ENCODE measurements at places on chromosomes 5 and 9. TPM values are rescaled to one million over a fixed set of nuclear protein-coding genes. Genes with fewer than 3 reads are reported as not detected.

DNA sequence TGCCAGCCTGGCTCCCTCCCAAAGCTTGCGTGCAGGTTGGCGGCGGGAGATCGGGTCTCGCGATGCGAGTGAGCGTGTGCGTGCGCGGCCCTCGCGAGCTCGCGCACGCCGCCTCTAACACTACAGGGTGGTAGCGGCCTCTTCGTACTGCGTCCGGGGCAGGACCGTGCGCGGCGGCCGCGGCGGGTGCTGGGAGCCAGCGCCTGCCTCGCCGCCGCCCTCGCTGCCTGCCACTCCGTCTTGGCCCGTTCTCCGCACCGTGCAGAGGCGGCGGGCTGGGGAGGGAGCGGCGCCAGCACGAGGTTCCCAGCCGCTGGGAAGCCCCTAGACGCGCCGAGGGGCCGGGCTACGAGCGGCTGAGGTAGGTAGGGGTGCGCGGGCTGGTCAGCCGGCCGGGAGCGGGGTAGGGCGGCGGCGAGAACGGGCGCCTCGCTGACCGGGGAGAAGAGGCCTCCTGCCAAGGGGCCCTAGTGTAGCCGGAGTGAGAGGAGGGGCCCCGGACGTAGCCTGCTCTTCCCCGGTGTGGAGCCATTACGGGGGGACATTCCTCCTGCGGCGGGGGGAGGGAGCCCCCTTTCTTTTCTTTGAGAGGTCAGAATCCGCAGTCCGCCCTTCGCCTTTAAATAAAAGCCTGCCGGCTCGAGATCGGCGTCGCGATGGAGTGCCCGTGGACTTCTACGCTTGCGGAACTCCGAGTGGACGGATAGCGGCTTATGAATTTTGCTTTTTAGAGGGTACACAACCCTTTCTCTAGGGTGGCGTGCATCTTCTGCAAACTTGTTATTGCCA lies at the start of gene C5orf24:
Gene C5orf24 (plus strand): TSS at position 117 of the 789 bp plus-strand sequence. CDS start 8,933 bp downstream, outside the sequence.
- peaks cover 4% of the 10 kb centered on the region for H3K36me3 ChIP-seq
- H3K4me3 ChIP-seq, result peak within 1 kb of the TSS; percentile 80
- H3K27me3 ChIP-seq, result no peaks in the 10 kb centered on the region
- H3K27ac ChIP-seq, result peak within 1 kb of the TSS; percentile 87
- peaks cover 24% of the 10 kb centered on the region for H3K4me1 ChIP-seq

DNA sequence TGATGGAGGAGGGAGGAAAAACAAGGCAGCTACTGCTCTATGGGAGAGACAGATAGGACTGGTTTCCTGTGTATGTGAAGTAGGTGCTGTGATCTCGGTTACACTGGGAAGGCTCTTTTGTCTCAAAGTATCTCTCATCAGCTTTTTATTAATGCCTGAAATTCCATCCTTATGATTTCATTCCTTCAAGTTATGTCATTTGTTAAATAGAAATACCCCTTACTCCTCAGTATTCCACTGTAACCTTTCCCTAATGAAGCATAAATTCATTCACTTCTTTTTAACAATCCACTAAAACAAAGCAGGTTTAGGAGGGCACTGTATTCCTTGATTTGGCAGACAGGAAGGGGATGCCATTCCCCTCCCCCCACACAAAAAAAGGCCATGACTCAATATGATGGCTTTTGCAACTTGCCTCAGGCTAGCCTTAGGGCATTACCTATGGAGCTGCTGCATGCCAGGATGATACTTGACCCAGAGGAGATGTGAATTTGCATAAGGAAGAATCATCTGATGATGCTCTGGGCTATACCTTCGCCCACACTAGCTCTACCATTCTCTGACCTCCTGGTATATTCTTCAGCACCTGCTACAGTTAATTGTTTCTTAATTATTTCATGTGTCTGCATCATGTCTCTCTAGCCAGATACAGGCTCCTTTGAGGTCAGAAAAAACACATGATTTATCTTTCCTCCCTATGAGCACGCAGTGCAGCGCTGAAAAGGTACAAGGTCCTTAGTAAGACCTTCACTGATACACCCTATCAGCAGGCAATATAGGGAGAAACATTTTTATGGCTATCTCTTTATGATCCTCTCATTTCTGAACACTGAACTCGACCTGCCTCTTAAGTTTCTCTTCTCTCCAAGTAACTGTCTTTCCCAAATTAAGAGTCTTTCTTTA lies 26.3 kb downstream of the NR3C1 start:
- peaks cover 16% of the 10 kb centered on the region for H3K4me1 ChIP-seq
- H3K4me3 ChIP-seq, result no peak overlapping the region
- peak; percentile 77 for DNase-seq
- peak overlapping the region; percentile 8 for H3K27ac ChIP-seq

GRCh38 chr5:157821822-157822622 lies 36.9 kb downstream of the CLINT1 start:
- no peaks in the 10 kb centered on the region for H3K4me1 ChIP-seq
- peak; percentile 35 for DNase-seq
- no peaks in the 10 kb centered on the region for H3K27me3 ChIP-seq
- H3K36me3 ChIP-seq, result no peaks in the 10 kb centered on the region

DNA sequence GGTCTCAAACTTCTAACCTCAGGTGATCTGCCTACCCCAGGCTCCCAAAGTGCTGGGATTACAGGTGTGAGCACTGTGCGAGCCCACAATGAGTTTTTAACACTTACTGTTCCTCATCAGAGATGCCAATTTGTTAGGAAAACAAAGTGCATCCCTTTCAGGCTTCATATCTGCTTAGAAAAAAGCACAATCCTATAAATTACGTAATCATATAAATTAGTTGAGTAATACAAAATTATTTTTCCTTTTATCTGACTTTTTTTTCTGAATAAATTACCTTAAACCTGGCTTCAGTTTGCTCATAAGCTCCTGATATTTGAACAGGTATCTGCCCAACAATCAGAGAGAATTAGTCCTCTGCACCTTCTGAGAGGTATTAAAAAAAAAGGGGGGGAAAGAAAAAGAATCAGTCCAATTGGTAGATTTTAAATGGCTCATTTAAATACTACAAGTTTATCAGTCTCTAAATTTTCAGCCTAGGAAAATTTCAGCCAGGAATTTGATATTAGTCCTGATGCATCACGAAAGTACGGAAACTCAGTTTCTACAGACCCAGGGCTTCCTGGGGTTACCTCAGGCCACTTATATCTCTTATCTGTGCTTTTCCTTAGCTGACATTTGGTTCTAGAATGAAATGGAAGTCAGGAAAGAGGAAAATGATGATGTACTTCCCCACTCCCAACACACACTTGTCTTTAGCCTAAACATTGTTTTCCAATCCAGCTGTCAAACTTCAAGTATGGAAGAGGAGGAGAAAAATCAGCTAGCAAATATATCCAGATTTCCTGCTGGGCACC lies 26.8 kb downstream of the ITGA1 start:
- no peak overlapping the region for H3K27ac ChIP-seq
- H3K4me3 ChIP-seq, result no peak overlapping the region
- no peaks in the 10 kb centered on the region for H3K36me3 ChIP-seq

DNA sequence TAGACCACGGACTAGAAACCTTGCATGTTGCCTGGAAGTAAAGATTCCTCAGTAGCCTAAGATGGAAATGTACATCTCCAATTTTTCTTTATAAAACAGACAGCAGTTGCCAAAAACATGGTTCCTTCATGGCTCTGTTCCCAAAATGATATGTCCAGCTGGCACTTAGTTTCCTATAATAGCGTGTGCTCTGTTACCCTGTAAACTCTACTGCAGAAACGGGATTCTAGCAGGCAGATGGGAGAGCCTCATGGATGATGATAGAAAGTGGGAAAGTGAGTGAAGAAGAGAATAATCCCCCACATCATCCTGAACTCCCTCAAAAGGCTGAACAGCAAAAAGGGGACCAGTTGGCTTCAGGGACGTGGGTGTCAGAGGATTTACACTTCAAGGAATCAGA lies 118.2 kb downstream of the FRMD3 start:
- no peaks in the 10 kb centered on the region for H3K27me3 ChIP-seq
- no peaks in the 10 kb centered on the region for H3K36me3 ChIP-seq
- no peak overlapping the region for H3K4me3 ChIP-seq

- no peaks in the 10 kb centered on the region for H3K36me3 ChIP-seq
- H3K27me3 ChIP-seq, result no peaks in the 10 kb centered on the region
- H3K27ac ChIP-seq, result no peak overlapping the region
Observed at GRCh38 chr5:122985006-122985700, 51.4 kb downstream of the PPIC start.

DNA sequence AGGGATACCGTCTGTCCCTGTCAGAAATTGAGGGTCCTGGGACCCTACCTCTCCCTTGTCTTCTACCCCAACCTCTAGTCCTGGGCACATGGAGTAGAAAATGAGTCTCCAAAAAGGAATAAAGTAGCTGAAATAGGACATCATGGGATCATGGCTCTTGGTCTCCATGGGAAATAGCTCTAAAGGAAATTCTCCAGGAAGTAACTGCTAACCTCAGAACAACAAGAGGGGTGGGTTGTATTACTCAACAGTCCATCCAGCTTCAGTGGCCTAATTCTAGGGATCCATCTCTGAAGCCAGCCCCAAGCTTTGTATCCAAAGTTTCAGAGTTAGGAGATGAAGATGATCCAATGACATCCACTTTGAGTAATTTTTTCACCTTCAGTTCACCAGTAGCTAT lies 11.0 kb upstream of the RUSC2 start:
- no peaks in the 10 kb centered on the region for H3K36me3 ChIP-seq
- no peak overlapping the region for H3K27ac ChIP-seq
- no peaks in the 10 kb centered on the region for H3K4me1 ChIP-seq

- H3K27me3 ChIP-seq, result no peaks in the 10 kb centered on the region
- H3K36me3 ChIP-seq, result no peaks in the 10 kb centered on the region
Observed at GRCh38 chr9:31347082-31347617, 1037.3 kb upstream of the ACO1 start.

DNA sequence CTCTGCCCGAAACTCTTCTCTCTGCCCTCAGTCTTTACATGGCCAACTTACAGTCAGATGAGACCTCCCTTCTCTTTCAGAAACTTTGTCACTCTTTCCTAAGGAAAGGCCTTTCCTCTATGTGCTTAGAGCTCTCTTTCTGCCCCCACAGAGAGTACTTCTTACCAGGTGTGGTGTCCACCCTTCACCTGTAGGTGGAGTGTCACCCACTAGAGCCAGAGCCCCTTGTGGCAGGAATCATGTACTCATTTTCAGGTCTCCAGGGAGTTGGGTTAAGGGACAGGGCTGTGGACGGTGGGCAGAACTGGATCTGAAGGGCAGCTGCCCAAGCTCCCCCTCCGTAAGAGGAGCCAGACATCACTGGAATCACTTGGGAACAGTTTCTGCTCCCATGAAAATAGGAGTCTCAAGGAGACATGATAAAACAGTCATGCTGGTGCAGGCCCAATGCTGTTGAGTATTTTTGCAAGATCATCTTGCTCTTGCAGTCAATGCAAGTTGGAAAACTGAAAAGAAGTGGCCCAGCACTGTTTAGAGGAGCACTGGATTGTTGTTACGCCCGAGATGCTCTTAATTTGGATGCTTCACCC lies 436.7 kb downstream of the ZSWIM6 start:
- H3K27ac ChIP-seq, result no peak overlapping the region
- DNase-seq, result no peak
- peaks cover 10% of the 10 kb centered on the region for H3K27me3 ChIP-seq
- H3K4me3 ChIP-seq, result no peak overlapping the region
- no peaks in the 10 kb centered on the region for H3K4me1 ChIP-seq
- no peaks in the 10 kb centered on the region for H3K36me3 ChIP-seq

- H3K4me3 ChIP-seq, result no peak overlapping the region
- no peak for DNase-seq
- peaks cover 8% of the 10 kb centered on the region for H3K27me3 ChIP-seq
- H3K36me3 ChIP-seq, result no peaks in the 10 kb centered on the region
- H3K27ac ChIP-seq, result no peak overlapping the region
Observed at GRCh38 chr5:1200495-1201326, 684 bp upstream of the SLC6A19 start.

DNA sequence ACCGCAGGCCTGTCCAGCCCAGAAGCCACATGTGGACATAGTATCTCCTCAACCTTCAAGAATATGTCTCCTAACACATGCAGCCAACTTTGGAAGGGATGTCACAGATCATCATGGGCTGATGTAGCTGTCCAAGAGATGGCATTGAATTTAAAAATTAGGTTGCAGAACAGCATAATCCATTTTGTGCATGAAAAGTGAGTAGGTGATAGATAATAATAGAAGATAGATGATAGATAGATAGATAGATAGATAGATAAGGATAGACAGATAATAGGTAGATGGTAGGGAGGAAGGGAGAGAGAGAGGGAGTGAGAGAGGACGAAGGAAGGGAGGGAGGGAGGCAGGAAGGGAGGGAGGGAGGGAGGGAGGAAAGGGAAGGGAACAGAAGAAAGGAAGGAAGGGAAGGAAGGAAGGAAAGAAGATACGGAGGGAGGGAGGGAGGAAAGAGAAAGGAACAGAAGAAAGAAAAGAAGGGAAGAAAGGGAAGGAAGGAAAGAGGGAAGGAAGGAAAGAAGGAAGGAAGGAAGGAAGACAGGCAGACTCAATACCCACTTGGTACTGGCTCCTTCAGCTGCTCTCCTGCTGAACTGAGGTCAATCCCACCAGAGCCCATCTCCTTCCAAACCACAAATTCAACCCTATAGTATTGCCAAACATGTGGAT lies 28.9 kb upstream of the ERGIC1 start:
- no peak overlapping the region for H3K4me3 ChIP-seq
- no peaks in the 10 kb centered on the region for H3K27me3 ChIP-seq
- no peak for DNase-seq
- H3K4me1 ChIP-seq, result peaks cover 40% of the 10 kb centered on the region

- no peak overlapping the region for H3K4me3 ChIP-seq
- H3K27me3 ChIP-seq, result no peaks in the 10 kb centered on the region
- H3K27ac ChIP-seq, result no peak overlapping the region
- H3K36me3 ChIP-seq, result no peaks in the 10 kb centered on the region
- DNase-seq, result peak; percentile 35
- H3K4me1 ChIP-seq, result peaks cover 18% of the 10 kb centered on the region
Observed at GRCh38 chr5:96176022-96176421, 214.4 kb upstream of the ELL2 start.

GRCh38 chr5:68220914-68221313 lies 5.4 kb downstream of the PIK3R1 start:
- H3K36me3 ChIP-seq, result no peaks in the 10 kb centered on the region
- no peak overlapping the region for H3K4me3 ChIP-seq
- H3K4me1 ChIP-seq, result peaks cover 13% of the 10 kb centered on the region
- no peak overlapping the region for H3K27ac ChIP-seq
- DNase-seq, result no peak

- H3K4me3 ChIP-seq, result no peak overlapping the region
- no peaks in the 10 kb centered on the region for H3K27me3 ChIP-seq
- peaks cover 18% of the 10 kb centered on the region for H3K4me1 ChIP-seq
- no peak for DNase-seq
- H3K36me3 ChIP-seq, result no peaks in the 10 kb centered on the region
- peak overlapping the region; percentile 28 for H3K27ac ChIP-seq
Observed at GRCh38 chr5:103445426-103446035, 117.1 kb downstream of the NUDT12 start.

The IPO11 gene
- 24.9 TPM for total RNA-seq

The ZNF354B gene
- 9.5 TPM for total RNA-seq

The TEX48 gene
- total RNA-seq, result not detected
